ENCODE measurements at places on chromosomes 2 and 18.

GRCh38 chr2:53544871-53545558 lies 222.6 kb upstream of the CHAC2 start:
- DNase-seq, result no peak

GRCh38 chr2:189409647-189410046 lies 31.6 kb upstream of the WDR75 start:
- no peak for DNase-seq

GRCh38 chr2:128263902-128264331 lies 54.8 kb downstream of the HS6ST1 start:
- no peak for DNase-seq

DNA sequence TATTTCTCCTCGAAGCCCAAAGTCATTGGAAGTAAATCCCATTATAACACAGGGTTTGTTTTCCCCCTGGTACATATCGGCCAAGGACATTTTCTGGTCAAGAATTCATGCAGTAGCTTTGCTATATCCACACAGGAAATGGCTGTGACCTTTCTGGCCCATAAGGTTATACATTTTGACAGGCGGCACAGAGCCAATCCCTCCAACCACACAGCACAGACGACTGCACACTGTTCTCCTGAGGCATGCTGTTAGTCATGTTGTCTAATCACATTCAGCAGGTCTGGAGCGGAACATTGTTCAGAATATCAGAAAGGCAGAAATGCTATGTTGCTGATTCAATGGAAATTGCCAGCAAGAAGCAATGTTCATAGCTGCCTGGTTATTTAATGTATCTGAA lies 742.3 kb upstream of the SLC8A1 start:
- no peak for DNase-seq

DNA sequence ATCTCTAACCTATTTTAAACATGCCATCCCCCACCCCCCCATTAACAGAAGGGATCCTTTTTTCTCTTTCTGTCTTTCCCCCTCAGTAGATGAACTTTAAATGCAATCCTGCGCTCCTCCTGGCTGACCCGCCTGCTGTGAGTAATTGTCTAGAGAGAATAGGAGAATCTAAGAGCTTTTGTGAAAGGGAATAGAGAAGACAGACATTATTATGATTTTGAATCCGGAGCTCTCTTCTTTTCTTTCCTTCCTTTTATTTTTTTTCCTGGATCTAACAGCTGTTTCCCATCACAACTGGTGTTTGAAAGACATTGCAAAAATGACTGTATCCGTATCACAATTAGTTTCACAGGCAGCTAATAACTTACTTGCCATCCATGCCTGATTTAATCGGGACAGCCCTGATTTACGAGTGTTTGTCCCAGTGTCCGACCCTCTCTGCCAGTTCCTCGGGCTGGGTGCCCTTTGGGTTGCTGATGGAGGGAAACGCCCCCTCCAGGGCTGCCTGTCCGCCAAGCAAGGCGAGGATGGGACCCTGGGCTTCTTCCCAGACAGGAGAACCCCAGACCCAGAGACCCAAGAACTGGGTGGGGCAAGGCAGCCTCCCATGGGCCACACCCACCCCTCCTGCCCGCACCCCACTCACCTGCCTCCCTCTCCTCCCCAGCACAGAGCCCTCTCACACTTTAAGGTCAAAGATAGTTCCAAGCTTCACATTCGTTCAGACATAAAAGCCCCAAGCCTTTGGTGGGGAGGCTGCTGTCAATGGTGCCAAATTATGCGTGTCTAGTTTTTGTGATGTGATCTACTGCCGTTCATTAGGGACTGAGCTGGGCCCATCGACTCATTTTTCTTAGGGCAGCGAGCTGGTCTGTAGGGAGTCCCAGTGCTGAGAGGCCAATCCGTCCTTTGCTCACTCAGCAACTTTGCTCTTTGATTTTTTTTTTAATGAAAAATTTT lies 231.7 kb downstream of the ZNF516 start:
- DNase-seq, result no peak

DNA sequence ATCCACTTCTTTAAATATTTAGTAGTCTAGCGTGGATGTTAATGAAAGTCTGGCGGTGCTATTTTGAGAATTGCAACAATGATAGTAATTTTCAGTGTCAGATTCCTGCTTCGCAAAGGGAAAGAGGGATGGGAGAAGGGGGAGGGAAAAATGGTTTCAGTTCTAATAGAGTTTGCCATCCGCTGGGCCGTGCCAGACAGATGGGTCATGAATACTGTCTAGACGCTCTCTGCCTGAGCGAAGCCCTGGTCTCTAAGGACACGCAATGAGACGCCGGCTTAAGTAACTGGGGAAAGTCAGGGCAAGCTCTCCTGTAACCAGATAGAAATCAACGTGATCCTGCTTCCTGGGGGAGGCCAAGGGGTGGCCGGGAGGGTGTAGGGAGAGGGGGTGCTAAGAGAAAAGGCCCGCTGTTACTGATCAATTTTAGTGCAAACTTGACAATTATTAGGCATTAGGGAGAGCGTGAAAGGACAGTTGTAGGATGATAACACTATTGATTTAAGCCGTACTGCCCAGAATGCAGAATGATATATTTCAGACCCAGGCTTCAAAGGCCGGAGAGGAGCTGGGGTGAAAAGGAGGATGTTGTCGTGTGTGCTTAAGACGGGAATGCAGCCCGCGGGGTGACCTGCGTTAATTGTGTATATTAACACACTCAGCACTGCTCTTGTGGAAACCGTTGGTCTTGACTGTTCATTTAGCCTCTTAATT lies 229.2 kb downstream of the LDLRAD4 start:
- DNase-seq, result no peak

- DNase-seq, result no peak
Measured at GRCh38 chr18:70337139-70337972, 48.5 kb downstream of the SOCS6 start.

DNA sequence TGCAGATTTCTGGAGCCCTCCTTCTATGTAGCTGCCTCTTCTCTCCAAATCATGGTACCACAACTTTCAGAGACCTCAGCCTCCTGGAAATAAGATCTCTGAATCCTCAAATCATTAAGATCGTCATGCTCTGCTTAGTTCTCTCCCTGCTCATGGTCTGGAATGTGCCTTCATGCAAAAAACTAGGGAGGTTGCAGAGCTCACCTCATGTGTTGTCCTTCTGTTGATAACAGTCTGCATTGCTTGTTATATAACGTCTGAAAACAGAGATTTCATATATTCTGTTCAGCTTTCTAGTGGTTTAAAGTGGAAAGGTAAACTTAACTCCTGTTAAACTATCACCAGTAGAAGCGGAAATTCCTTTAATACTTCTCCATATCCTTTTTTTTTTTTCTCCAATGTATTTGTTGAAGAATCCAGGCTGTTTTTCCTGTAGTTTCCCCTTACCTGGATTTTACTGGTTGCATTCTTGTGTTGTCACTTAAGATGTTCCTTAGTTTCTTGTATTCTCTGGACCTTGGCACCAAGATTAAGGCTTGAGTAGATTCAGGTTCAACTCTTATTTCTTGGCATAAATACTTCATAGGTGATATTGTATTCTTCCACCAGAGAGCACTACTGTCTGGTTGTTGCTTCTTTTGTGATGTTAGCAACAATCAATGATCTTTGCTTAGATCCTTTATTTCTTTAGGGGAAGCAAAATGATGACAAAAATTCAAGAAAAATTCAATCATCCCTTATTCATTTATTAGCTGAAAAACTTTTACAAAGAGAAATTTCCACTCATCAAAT lies 211.3 kb downstream of the LOXHD1 start:
- no peak for DNase-seq

GRCh38 chr2:28577791-28578680 lies 82.2 kb downstream of the PLB1 start:
- no peak for DNase-seq

DNA sequence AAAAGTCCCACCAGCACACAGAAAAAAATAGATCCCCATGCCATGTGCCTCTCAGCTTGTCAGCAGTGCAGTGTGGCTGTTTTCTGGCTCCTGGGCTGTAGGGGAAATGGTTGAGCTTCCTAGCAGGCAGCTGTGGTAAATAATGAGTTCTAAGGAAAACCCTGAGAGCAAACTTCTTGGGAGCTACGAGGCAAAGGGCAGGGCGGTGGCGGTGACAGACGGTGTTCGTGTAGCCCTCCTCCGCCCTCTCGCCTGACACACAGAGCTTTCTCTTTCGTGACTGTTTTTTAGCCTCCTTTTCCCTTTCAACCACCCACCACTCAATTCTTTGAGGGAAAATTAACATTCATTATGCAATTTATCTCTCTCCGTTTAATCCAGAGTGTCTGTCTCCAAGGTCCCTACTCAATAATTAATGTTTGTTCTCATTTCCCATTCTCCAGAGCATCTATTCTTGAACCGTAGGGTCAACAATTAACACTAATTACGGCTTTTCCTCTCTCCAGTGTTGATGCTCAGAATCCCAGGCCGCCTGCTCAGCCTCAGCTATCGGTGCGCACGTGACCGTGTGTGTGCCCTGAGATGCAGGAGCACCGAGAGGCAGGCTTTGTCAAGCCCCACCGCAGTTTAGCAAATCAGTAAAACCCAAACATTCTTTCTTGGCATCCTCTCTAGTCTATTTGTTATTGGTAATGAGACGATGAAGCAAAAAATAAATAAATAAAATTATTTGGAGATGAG lies 50.1 kb downstream of the KIAA2012 start:
- no peak for DNase-seq

- no peak for DNase-seq
Measured at GRCh38 chr2:1601067-1601412, 143.3 kb downstream of the PXDN start.

DNA sequence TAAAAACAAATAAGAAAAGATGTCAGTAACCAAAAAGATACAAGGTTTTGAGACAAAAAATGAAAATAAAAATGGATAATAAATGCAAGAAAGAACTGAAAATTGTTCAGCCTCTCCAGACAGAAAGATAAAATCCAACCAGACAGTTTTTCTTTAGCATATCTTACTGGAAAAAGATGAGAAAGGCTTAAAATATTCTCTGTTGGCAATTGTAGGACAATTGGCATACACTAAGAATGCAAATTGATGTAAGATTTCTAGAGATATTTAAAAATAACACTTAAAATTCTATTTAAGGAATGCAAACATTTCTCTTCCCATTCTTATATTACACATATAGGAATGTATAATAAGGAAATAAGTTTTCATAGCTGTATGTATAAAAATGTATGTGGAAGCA lies 590.6 kb downstream of the DSC3 start:
- no peak for DNase-seq

GRCh38 chr2:33077844-33078243 lies 131.1 kb downstream of the LTBP1 start:
- no peak for DNase-seq

GRCh38 chr2:241225545-241225944 lies 37.1 kb downstream of the ANO7 start:
- DNase-seq, result no peak

Measured in activated T-cell treated with anti-CD3 and anti-CD28 coated beads for 1 hour (primary cell).